ENCODE measurements at places on chromosomes 2 and 18.

DNA sequence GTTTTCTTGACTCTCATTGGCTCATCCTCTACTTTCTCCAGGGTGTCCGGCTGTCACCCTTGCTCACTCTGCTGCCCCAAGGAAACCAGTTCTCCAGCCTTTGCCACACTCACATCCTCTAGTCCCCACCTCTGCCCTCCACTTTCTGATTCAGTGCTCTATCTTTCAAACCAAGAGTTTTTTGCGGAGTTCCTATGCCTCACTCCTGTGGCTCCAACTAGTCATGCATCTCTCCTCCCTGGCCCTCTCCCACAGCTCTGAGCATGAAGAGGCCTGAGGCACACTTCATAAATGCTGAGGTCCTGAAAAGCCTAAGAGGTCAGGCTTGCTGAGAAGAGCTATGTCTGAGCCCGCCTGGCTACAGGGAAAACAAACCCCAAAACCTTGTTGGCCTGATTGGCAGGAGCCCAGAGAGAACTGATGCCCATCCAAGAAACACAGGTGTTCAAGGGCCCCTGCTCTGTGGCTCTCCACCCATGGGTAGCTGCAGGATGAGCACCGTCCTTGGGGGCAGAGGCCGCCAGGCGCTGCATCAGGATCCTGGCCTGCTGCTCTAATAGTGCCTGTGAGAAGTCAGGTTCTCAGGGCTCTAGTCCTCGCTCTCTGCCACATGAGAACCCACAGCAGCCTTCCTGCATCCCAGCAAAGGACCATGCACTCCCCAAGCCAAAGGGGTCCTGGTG, 42.1 kb downstream of the HS1BP3 start:
- no peak for DNase-seq

DNA sequence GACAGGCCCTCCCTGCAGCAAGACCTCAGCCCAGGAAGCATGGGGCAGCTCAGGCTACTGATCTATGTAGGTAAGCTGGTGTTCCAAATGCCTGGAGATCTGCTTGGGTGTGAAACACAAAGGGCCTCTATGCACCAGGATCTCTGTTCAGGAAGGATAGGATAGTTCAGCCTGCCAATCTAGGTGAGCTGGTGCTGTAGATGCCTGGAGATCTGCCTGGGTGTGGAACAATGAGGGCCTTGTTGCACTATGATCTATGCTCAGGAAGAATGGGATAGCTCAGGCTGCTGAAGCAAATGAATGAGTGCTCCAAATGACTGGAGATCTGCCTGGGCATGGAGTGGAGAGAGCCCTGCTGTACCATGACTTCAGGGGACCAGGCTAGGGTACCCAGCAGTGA, 48.9 kb upstream of the MYL1 start:
- DNase-seq, result no peak

DNA sequence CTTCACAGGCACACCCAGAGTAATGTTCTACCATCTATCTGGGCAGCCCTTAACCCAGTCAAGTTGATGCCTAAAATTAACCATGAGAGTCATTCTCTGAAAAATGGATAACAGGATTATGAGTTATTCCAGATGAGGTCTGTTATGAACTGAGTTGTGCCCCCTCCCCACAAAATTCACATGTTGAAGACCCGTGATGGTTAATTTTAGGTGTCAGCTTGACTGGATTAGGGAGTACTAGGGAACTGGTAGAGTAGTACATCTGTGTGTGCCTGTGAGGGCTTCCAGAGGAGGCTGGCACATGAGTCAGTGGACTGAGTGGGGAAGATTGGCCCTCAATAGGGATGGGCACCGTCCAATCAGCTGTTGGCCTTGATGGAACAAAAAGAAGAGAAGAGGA, 110.4 kb upstream of the MYCN start:
- DNase-seq, result no peak

DNA sequence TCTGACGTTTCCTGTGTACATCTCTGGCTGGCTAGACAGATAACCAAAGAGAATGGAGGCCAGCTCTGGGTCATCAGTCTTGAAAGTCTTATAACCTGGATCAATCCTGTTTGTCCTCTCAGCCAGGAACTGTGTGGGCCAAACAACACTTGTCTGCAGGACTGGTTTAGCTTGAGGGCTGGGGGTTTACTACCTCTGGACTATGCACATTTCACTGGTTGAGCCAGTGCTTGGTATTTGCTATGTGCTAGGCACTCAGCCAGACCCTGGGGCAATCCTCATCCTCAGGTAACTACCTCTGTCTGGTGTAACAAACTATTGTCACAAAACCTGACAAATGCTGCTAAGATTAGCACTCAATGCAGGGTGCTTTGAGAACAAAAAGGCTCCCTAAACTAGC, 169.7 kb downstream of the HAUS1 start:
- DNase-seq, result no peak

DNA sequence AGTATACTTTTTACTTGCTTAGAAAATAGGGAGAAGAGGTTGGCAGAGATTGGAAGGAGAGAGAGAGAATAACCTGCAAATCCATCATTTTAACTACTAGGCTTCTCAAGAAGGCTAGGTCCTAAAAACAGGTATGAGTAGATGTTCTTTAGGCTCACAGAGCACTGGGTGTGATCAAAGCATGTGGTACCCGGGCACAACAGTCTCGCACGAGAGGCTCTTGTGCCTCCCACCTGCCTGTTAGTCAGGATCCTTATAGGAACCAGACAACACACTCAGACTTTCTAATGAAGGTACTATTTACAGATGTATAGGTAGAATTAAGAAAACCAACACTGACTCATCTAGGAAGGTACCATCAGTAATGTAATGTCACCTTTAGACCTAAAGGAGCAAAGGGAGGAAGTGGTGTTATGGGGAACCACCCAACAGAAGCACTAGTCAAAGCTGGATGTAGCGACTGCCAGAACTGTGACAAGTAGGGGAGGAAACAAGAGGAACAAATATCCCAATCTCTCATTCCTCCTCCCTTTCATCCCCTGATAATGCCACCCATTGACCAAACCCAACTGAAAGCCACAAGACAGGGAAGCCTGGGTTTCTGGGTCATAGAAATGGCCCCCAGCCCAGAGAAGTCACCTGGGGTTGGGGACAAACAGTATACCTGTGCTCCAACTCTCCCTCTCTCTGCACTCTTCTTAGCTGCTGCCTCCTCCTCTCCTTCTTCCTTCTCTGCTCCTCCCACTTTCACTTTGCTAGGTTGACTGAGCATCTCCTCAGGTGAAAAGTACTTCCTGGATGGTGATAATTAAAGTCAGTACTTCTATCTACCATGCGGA, 16.0 kb upstream of the MARCHF4 start:
- no peak for DNase-seq

DNA sequence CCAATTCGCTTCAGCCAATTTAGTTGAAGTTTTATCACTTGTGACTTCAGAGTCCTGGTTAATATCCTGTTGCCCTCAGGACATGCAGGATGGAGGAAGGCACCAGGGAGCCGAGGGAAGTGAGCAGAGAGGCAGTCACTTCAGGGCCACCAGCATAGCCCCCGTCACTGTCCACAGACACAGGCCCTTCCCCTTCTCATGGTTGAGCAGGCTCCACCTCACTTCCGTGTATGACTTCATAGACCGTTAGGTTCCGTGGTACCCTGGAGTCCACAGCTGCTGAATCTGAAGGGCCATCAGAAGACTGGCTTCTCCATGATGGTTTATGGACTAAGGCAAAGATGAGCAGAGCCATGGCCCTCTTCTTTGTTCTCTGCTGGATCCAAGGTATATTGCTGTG, at the start of gene C2orf92:
TSS of gene C2orf92 (plus strand) at position 266 of the 400 bp plus-strand sequence. CDS start at position 342, 76 bp downstream.
- no peak for DNase-seq

DNA sequence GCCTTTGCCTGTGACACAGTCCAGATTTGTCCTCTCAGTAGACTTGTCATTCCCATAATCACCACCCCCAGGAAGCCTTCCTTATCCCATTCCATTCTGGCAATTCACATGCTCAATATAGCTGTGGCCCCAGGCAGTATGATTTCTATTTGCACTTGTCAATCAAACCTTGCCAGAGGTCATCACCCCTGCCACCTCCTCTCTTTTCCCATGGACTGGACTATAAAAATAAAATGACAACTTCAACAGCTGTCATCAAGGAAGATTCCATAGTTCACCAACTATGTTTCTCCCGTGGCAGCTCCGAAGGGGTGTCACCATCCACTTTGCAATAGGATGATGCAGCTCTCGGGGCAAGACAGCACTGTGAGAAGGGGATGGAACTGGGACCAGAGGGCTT, 255.7 kb downstream of the CELF4 start:
- no peak for DNase-seq

DNA sequence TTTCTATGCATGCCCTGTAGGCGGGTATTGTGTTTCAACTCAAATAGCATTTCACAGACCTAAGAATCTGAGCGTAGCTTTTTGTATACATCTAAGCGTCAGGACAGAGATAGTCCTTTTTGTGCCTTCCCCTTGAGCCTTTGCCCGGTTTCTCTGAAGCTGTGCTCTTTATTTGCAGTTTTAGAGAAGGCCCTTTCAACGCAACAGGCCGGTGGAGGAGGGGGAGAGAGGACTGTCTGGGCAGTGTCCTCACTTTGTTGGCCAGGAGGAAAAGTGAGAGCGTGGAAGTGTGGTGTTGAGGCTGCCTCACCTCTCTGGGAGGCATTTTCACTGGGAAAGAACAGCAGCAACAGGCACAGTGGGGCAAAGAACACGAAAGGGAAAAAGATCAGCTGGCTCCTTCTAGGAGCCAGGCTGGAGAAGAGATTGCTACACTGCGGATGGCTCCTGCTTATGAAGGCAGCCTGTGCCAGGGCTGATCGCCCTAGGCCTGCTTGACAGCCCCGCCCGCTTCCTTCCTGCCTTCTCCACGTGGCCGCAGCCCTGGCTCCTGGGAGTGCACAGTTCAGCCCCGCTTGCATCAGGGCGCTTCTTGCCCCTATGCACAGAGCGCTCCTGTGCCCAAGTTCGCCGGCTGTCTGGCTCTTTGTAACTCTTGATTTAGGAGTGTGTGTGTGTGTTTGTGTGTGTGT, 195.6 kb upstream of the POU3F3 start:
- no peak for DNase-seq
